ENCODE measurements at places on chromosomes 1 and 21. TPM values are rescaled to one million over a fixed set of nuclear protein-coding genes. Genes with fewer than 3 reads are reported as not detected.

ENTREP3 gene
- total RNA-seq, result 7.8 TPM

- no peak for DNase-seq
Observed at GRCh38 chr1:118821801-118822200, 166.3 kb downstream of the TBX15 start.

DNA sequence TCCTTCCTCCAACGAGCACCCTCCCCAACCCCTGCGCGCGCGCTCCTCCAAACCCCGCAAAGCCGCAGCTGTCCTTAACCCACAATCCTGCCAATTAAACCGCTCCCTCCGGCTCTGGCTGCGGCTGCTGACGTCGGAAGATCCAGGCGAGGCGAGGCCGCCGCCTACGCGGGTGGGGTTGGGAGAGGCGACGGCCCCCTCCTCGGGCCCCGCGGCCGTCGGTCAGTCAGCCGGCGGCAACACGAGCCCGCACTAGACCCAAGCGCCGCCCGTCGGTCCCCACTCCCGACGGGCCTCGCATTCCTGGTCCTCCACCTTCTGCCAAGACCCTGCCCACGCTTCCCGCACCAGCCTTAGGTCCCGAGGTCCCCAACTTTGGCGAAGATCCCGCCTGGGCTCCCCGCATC is 75.4 kb downstream of the VWA5B1 start:
- DNase-seq, result no peak

- DNase-seq, result no peak
Observed at GRCh38 chr1:95578462-95578861, 344.5 kb downstream of the RWDD3 start.

DNA sequence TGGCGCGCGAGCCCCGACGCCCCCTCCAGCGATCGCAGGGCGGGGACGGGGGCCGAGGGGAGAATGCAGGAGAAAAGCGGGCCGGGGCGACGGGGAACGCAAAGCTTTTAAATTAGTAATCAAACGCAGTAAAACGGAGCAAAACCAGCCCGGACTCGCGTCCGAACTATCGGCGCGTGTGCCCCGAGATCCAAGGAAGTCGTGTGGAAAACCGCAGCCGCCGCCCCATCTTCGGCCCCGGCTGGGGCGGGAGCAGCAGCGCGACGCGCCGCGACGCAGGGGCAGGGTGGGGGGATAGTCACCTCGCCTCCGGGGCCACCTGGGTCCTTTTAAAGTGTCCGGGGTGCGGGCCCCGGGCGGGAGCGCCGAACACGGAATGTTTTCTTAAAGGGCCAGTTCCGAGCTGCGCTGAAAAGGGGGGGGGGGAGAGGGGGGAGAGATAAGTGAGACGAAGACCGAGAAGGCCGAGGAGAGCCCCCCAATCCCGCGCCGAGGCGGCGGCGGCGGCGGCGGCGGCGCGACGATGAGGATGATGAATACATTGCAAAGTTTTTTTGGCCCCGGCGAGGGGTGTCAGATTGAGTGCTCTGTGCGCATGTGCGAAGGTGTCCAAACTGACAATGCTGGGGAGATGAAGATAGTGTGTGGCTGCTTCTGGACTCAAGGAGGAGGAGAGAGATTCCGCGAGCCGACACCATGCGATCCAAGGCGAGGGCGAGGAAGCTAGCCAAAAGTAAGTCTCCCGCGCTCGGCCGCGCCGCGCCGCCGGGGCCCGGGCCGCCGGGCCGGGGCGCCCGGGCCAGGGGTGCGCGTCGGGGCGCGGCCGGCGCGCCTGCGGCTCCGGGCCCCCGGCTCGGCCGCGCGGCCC is at the start of gene PRDM16:
PRDM16 (plus strand) TSS at position 640 of the 868 bp plus-strand sequence; CDS start at position 697, 57 bp downstream.
- no peak for DNase-seq

- no peak for DNase-seq
Observed at GRCh38 chr1:47655521-47656300, 217.9 kb downstream of the FOXD2 start.

GRCh38 chr1:93186667-93187066 is 6.1 kb downstream of the CCDC18 start:
- no peak for DNase-seq

IGSF9 gene
- total RNA-seq, result not detected

DNA sequence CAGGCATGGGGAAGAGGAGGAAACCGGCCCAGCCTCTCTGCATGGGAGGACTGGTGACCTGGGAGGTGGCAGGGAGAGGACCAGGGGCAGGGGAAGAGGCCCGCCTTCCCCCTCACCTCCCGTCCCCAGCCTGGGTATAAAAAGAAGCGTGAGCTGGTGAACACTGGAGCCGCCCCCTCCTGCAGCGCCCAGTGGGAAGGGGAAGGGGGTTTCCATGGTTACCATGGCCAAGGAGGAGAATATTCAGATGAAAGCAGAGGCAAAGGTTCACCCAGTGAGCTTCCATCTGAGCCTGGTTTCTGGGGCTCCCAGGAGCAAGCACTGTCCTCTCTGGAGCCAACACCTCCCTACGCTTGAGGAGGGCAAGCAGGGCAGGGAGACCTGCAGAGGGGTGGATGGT is 54.9 kb downstream of the ACOT7 start:
- DNase-seq, result no peak

RGSL1 gene
- total RNA-seq, result not detected

DNA sequence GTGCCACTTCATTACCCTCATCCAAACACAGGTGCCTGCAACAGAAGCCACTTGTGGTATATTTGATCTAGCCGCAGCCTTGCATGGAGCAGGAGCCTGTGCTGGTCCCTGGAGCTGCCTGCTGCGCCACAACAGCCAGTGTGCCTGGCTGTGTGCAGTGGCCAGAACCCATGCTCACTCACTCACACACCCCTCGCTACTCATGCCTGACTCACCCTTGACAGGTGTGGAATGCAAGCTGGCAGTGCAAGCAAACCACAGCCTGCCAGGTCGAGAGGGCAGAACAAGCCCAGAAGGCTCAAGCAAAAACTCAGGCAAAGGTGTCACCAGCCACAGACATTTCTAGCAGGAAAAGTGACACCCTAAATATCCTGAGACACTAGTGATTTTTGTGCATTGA is 1510.9 kb downstream of the KCNT2 start:
- no peak for DNase-seq

CYP4A22 gene
- total RNA-seq, result not detected

- DNase-seq, result peak; percentile 26
Observed at GRCh38 chr1:197761654-197762053, 13.6 kb downstream of the DENND1B start.

ZFYVE9 gene
- 1.6 TPM for total RNA-seq

GRCh38 chr1:65001231-65001792 is 35.0 kb upstream of the JAK1 start:
- DNase-seq, result peak; percentile 53

DNA sequence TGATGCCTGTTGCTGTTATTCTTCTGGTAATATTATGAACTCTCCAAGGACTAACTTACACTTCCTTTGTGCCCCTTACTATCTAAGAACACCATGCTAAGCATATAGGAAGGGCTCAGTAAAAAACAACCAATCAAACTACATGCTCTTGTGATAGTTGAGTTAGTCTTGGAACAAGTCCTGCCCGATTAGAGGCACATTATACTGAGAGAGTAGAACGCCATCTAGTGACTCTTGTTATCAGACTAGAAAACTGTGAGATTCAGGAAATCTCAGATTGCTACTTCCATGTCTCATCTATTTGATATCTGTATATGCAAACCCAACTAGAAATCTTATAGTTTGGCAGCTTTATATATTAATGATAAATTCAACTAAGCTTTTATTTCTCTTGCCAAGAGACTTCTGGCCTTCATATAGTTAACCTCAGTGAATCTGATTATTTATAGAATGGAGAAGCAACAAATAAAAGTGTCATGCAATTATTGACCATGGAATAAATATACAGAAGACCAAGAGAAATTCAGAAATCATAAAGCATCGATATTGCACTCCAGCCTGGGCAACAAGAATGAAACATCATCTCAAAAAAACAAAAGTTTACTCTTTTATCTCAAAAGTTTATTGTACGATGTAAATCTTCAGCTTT is 7.8 kb upstream of the SRRM1 start:
- no peak for DNase-seq

DNA sequence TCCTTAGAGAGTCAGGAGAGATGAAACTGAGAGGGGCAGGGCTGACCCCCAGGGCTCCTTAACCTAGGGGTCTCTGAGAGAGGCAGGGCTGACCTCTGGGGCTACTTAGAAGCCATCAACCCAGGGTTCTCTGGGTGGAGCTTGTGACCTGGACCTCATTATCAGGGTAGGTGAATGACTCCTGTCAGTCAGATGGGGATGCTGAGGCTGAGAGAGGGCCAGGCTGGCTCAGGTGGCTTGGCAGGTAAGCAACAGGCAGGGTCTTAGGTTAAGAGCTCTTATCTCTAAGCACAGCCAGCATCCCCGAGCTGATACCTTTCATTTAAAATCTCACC is 160.9 kb downstream of the PTPRU start:
- DNase-seq, result no peak

DNA sequence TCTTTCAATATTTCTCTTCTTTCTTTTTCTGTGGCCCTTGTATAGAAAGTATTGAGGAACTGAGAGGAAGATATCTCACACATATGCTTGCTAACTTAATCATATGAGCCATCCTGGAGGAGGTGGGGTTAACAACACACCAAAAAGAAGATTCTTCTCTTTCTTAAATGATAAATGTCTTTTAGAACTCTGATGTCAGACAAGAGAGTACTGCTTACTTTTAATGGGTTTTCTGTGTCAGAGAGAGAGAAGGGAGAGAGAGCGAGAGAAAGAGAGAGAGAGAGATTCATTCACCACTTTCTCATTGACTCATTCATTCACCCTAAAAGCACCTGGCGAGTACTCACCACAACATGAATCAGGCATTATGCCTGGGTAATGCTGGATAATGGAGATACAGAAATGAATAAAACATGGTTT is 250.3 kb upstream of the SGIP1 start:
- peak; percentile 70 for DNase-seq

RIMS3 gene
- 3.8 TPM for total RNA-seq

DNA sequence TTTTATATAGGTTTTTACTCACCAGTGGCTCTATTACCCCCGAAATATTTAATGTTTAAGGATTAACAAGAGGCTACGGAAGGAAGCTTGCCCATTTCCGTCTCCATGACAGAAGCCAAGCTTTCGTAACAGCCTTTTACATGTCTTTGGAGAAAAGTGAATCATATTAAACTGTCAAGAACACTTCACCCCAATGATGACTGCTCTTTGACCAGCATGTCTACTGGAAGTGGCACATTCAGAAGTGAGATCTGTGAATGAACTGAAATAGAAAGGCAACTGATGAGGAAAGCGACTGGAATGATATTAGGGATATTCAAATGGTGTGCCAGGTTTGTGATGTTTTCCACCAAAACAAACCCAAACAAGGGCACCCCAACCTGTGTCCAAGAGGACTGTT is 8.5 kb upstream of the PRDM15 start:
- no peak for DNase-seq

GRCh38 chr1:30520476-30520875 is 202.9 kb downstream of the MATN1 start:
- DNase-seq, result no peak

KLHDC8A gene
- total RNA-seq, result not detected

PROK1 gene
- not detected for total RNA-seq

DNA sequence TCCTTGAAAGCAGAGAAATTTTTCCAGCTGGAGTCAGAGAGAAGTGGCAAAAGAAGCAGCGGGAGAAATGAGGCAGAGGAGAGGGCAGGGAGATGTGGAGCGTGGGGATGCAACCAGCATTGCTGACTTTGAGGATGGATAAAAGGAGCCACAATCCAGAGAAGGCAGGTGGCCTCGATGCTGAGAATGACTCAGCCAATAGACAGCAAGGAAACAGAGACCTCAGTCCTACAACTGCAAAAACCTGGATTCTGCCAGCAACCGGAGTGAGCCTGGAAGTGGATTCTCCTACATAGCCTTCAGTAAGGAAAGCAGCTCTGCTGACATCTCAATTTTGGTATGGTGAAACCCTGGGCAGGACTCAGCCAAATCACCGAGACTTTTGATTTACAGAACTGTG is 128.9 kb upstream of the ATP1B1 start:
- DNase-seq, result no peak

DNA sequence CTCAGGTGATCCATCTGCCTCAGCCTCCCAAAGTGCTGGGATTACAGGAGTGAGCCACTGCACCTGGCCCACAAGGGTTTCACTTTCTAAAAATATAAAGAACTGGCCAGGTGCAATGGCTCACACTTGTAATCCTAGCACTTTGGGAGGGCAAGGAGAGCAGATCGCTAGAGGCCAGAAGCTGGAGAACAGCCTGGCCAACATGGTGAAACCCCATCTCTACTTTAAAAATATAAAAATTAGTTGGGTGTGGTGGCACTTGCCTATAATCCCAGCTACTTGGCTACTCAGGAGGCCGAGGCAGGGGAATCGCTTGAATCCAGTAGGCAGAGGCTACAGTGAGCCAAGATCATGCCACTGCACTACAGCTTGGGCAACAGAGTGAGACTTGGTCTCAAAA is 25.7 kb downstream of the MRPL39 start:
- no peak for DNase-seq

DNA sequence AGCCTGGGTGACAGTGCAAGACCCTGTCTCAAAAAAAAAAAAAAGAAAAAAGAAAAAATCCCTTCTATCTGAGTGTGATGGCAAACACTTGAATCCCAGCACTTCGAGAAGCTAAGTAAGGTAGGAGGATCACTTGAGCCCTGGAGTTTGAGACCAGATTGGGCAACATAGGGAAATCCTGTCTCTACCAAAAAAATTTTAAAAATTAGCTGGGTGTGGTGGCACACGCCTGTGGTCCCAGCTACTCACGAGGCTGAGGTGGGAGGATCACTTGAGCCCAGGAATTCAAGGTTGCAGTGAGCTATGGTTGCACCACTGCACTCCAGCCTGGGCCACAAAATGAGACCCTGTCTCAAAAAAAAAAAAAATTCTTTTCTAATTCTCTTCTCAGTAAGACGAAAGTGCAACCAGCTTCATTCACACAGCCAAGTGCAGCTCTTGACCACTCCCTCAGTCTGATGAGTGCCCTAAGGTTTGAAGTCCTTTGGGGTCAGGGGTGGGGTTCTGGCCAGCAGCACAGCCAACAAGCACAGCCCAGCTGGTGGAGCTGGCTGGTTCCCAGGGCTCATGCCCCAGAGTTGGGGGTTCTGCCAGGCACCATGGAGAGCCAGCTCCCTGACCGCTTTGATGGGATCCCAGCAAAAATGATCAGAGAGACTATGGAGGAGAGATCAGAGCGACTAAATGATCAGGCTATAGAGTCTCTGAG is 8.0 kb downstream of the SLC2A5 start:
- DNase-seq, result no peak

DNA sequence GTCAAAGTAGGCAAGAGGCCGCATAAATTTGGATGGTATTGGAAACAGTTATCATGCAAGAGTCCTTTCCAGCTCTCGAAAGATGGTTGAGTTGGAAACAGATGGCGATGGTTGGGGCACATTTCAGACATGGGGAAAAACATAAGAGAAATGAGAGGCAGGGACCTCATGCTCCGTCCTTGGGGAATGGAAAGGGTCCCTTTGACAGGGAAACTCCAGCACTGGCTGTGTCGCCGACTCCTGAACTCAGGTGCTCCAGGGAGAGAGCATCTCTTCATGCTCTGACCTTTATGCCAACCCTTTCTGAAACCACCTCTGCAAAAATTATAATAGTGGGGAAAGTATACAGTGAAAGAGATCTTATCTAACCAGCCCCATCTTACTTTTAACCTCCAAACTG is 36.8 kb upstream of the COL6A2 start:
- DNase-seq, result no peak

AADACL3 gene
- not detected for total RNA-seq
